Vagina (tissue), 2 donors: ENCODE measurements at places on chromosomes 4 and X.

- no peak for DNase-seq
These were observed 123.8 kb upstream of the FAM9C start for GRCh38 chrX:13168269-13168668.

GRCh38 chr4:133868856-133869255 is 332.7 kb downstream of the PABPC4L start:
- DNase-seq: no peak

DNA sequence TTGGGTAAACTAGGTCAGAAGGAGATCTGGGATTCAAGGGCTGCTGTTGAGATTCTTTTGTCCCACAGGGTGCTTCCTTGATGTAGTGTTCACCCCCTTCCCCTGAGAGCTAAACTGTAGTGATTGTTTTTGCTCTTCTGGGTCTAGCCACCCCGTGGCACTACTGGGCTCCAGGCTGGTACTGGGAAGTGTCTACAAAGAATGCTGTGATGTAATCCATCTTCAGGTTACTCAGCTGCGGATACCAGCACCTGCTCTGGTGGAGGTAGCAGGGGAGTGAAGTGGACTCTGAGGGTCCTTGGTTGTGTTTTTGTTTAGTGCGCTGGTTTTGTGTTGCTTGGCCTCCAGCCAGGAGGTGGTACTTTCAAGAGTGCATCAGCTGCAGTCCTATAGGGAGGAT is 365.5 kb downstream of the ZNF674 start:
- DNase-seq: no peak

DNA sequence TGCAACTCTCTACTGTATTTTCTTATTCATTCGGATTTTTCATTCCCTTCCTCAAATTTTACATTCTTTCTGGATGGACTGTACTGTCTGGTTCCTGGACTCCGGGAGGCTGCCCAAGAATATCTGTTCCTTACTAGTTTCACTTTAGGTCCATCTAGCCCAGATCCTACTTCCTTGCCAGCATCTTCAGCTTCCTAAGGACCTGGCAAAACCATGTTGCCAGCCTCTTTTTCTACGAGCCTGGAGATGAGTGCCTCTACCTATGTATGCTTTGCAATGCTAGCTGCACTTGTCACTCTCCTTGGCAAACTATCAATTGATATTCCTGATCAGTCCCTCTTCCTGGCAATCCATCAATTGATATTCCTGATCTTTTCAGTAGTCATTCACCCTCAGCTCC is 5.6 kb upstream of the LNX1 start:
- DNase-seq: no peak

DNA sequence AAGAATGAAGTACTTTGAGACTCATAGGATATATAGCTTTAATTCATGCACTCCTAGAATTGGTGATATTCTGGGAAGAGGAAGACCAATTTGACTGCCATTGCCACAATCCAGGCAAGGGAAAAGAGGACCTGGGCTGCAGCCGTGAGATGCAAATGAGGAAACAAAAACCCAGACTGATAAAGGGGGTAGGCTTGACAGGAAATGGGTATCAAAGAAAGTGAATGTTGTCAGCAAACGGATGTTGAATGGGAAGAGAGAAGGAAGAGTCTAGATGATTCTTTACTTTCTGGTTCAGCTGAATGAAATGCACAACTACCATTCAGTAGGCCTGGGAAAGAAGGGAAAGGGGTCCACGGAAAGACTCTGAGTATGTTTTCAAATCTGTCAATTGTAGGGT is 17.1 kb upstream of the ARHGEF6 start:
- no peak for DNase-seq

- DNase-seq: no peak
These were observed 9.7 kb upstream of the PDGFC start for GRCh38 chr4:156981262-156981769.

DNA sequence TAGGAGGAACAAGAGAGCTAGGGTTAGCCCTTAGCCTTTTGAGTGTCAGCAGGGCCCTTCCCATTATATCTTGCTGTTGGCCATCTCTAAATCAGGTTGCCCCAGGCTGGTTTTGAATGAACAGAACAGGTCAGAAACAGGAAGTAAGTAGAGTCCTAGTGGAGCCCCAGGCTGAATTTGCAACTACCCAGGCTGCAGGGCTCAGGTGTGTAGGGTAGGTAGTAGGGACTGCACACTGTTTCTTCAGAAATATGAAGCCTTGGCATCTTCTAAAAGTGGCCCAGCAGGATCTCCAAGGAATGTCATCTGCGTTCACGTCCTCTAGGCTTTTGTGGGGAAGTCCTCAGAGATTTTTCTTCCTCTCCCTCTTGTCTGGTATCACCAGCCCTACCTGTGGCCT is 90.2 kb downstream of the ADGRG4 start:
- DNase-seq: no peak

DNA sequence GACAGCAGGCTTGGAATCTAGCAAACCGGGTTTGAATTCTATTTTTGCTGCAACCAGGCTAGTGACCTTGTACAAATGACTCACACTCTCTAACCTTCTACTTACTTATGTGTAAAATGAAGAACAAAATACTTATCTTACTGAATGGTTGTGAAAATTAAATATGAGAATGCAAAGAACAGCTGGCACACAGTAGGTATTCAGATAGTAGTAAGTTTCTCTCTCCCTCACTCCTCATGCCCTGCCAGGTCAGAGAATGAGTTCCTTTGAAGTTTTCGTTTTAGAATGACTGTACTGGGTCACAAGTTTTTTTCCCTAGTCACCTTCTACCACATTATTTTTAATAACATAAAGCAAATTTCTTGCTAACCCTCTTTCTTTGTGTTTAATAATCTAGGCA is 33.0 kb downstream of the CISD2 start:
- no peak for DNase-seq

GRCh38 chr4:119337010-119337409 is 15.1 kb upstream of the FABP2 start:
- DNase-seq: no peak

GRCh38 chr4:7587433-7588405 is 153.0 kb upstream of the PSAPL1 start:
- no peak for DNase-seq

DNA sequence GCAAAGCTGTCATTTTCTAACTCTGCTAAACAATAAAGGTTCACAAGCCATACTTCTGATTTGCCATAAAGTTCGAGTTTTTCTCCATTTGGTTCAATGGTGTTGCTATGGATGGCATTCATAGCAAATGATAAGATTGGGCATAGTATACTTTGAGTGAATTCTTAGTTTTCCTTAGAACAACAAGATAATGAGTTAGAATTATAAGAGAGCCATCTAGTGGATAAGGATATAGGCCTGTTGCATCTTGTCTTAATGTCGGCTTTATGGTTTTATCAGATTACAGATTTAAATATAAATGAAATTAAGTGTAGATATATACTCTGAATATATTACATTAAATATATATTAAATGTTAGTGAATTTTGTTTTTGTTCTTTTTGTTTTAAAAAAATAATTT is 644.6 kb downstream of the IL1RAPL1 start:
- no peak for DNase-seq

DNA sequence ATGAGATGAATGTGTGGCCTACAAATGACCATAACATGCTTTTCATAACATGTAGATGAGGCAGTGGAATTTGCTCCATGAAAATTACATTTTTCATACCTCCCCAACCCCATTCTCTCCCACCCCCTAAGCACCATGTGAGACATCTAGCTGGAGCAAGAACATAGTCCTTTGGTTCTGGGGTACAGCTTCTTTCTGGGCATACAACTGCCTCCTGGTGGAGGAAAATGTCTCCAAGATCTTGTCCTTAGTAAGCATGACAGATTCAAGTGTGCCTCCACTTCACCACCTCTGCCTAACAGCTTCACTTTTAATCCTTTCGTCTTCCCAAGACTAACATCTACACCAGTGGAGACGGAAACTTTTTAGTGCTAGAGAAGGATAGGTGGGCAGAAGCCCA is 8.0 kb downstream of the EXOC1L start:
- DNase-seq: no peak

DNA sequence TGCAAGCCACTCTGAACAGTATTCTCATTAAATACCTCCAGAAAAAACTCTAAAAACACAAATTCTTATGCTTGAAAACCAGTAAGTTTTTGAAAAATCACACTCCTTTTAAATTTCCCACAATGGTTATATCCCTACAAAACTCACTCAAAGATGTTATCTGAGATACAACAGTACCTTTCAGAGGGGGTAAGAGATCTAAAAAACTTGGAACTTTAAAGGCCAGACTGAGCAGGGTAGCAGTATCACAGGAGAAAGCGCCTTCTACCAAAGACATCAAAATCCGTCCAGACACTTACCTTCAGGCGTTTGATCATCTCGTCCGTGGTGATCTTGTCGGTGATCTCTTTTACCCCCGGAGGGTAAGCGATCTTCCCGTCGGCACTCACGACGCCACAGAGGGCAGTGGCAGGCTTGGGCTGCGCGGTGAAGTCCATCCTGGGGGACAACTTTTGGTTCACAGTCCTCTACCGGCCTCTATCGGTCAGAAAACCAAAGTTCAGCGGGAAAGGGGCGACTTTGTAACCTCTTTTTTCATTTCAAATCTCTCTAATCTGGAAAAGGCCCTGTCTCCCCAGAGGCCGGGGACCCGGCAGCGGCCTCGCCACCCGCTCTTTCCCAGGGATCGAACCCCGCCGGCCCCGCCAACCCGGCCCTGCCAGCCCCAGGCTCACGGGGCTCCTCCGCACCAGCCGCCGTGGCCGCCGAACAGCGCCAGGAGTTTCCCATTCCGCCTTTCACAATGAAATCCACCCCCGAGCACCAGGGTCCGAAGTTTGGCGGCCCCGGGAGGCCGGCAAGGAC is 1.4 kb downstream of the PDS5A start:
- DNase-seq: no peak

DNA sequence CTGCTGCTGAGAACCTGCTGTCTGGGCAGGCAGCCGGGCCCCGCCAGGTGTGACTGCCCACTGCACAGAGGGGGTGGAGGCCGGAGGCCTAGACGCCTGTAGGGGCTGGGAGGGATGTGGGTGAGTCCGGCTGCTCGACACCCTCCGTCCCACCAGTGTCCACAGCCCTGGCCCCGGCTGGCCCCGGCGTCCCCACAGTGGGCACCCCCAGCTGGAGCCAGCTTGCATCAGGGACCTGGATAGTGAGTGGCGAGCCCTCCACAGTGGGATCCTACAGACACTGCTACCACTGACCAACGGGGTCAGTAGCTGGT is 34.7 kb upstream of the SPON2 start:
- no peak for DNase-seq

DNA sequence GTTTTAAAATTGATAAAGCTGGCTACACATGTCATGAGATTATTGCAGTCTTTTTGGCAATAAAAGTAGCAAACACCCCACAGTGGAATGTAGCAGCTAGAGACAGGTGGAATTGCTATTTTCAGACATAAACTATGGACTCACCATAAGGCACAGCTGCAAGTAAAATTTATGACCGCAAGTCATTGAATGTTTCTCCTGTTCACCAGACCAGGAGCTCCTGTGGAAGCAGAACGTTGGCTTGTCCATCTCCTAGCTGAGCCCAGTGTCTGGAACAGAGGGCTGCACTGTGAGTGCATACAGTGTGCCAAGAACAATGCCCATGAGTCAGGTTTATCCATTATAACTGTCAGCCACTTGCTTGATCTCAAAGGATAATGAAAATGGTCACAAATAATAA is 538.2 kb downstream of the INPP4B start:
- no peak for DNase-seq

DNA sequence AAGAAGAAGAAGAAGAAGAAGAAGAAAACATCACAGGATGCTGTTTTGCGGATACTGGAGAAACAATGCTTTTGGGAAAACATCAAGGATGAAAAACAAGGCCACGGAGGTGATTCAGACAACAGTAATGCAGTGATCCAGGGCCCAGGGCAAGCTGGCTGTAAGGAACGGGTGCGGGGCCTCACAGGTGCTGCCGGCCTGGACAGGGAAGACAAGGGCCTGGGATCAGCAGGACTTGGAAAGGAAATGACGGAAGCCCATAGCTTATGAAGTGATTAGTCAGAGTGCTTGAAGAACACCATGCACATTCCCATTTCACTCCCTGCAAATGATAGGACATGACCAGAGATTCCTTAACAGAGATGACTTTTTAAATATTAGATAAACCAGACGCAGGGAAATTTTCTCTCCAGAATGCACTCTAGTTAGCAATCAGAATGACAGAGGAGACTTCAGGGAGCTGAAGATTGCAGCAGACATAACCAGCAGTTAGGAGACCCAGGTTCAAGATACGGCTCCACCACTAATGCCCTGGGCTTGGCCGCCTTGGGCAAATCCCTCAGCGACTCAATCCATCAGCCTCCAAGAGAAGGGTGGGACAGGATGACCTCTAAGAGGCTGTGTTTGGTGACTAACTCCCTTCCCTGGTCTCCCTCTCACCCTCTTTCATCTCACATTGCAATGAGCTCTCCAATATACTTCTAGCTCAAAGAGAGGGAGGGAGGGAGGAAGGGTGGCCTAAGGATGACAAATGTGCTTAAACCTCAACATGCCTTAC is 54.1 kb downstream of the APBB2 start:
- no peak for DNase-seq

GRCh38 chrX:11311706-11312105 is 18.5 kb downstream of the AMELX start:
- DNase-seq: no peak

DNA sequence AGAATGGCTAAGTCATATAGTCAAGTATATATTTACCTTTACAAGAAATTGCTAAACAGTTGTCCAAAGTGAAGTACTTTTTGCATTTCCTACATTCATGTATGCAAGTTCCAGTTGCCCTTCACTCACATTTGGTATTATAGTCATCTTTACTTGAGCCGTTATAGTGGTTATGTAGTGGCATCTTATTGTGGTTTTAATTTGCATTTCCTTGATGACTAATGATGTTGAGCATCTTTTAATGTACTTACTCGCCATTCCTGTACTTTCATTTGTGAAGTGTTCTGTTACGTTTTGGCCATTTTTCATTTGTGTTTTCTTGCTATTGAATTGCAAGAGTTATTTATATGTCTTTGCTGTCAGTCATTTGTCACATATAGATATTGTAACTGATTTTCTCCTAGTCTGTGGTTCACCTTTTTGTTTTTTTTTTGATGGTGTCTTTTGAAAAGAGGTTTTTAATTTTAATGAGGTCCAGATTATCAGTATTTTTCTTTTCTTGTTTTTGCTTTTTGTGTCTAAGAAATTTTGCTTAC is 27.6 kb downstream of the ARFIP1 start:
- DNase-seq: no peak

GRCh38 chr4:73662709-73663546 is 42.7 kb upstream of the RASSF6 start:
- no peak for DNase-seq

DNA sequence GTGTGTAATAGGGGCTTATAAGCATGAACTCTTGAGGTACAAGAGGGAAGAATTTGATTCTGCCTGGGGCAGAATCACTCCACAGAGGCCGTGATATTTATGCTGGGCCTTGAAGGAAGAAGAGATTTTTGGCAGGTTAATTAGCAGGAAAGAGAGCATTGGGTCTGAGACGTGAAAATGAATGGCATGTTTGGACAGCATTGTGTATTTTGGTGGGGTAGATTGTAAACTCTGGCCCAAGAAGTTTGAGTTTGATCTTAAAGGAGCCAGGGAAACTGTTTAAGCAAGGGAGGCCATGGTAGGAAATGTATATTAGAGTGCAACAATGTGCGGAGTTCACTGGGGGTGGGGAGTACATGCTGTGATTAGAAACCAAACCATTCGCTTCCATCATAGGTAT is 62.4 kb downstream of the NPNT start:
- DNase-seq: no peak
